ENCODE measurements at places on chromosomes 4 and X.

GRCh38 chrX:144798972-144799371 lies 448.3 kb upstream of the SPANXN1 start:
- no peak for DNase-seq

DNA sequence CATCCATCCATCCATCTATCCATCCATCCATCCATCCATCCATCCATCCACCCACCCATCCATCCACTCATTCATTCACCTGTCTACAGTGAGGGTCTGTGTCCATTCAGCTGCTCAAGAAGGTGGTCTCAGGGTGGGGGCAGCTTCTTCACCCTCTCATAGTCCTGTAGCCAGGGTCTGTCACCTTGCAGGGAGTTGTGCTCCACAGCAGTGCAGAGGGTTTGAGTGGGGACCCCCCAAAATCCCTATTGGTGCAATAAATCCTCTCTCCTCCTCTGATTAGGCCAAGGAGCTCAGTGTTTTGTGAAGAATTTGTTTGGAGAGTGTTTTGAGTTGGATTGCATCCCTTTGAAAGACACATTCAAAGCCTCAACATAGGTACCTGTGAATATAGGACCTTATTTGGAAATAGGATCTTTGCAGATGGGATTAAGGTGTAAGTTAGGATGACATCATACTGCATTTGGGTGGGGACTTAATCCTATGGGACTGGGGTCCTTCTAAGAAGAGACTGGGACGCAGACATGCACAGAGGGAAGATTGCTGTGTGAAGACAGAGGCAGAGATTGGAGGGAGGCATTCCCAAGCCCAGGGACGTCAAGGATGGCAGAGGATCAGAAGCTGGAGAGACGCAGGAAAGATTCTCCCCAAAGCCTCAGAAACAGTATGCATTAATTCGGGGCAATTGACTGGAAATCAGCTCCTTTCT lies 12.0 kb downstream of the P2RY8 start:
- DNase-seq: no peak

- DNase-seq: no peak
These were observed 105.2 kb upstream of the HPGD start for GRCh38 chr4:174627473-174627872.

- no peak for DNase-seq
These were observed 21.5 kb downstream of the FAM9C start for GRCh38 chrX:13022926-13023325.

- no peak for DNase-seq
These were observed 91.7 kb downstream of the SLC10A6 start for GRCh38 chr4:86757468-86757867.

DNA sequence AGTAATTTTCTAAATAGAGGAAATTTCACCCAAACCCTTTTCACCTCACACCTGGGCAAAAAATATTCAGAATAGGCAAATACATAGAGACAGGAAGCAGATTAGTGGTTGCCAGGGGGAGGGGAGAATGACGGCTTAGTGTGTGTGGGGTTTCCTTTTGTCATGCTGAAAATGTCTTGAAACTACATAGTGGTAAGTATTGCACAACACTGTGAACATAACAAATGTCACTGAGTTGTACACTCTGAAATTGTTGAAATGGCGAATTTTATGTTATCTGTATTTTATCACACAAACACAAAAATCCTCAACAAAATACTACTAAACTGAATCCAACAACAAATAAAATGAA lies 60.7 kb upstream of the PLAC1 start:
- DNase-seq: no peak

DNA sequence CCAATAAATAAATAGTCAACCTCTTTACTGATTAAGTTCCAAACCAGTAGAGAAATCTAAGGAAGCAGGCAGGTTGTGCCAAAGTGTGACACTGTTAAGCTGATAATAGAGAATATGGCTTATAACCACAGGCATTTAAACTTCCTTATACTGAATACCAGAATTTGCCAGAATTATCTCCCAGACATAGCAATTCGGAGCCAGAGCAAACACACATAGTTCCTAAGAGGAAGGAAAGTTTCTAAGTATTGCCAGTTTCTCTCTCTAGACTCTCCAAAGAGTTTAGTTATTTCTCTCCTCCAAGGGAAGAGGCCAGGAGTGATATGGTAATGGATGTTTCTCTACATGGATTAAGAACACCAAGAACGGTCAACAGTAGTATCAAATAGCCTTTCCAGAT lies 191.7 kb upstream of the CPEB2 start:
- DNase-seq: no peak
